ENCODE measurements at places on chromosomes 1 and 21. TPM values are rescaled to one million over a fixed set of nuclear protein-coding genes. Genes with fewer than 3 reads are reported as not detected.

SLC5A9 gene
- 0.51 TPM for total RNA-seq

GRCh38 chr1:98197356-98197755 is 276.5 kb upstream of the DPYD start:
- no peaks in the 10 kb centered on the region for H3K4me1 ChIP-seq
- DNase-seq: no peak
- H3K4me3 ChIP-seq: no peak overlapping the region
- H3K27me3 ChIP-seq: no peaks in the 10 kb centered on the region
- no peaks in the 10 kb centered on the region for H3K36me3 ChIP-seq
- H3K27ac ChIP-seq: no peak overlapping the region

- H3K27me3 ChIP-seq: no peaks in the 10 kb centered on the region
- H3K27ac ChIP-seq: no peak overlapping the region
- no peak overlapping the region for H3K4me3 ChIP-seq
- no peaks in the 10 kb centered on the region for H3K36me3 ChIP-seq
Observed at GRCh38 chr1:244869364-244869827, 5.1 kb upstream of the HNRNPU start.

RIMS3 gene
- 18.3 TPM for total RNA-seq

DNA sequence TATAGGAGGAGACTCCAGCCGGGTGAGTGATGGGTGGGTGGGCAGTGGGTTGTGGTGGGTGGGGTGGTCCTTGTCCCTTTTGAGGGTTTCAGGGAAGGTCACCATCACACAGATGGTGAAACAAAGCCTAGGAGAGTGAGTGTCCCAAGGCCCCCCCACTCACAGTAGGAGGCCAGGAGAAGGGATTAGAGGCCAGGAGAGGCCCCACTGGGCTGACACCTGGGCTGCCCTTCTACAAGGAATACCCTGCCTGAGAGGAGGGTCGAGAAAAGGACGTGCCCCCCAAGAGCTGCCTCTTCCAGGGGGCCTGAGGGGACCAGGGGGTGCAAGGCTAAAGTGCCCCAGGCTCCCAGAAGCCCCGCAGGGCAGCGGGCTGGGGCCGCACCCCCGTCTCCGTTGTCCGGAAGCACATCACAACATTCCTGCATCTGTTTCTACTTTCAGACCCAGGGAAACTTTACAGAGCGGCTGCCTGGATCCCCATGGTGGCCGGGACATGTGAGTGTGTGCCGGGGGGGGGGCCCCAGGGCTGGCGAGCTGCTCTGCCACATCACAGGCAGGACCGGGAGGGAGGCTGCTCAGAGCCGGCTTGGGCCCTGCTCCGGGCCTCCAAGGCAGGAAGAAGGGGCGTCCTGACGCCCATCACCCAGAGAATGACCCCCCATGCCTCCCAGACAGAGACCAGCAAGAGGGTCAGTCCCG is 68.2 kb downstream of the ARHGEF16 start:
- H3K27me3 ChIP-seq: no peaks in the 10 kb centered on the region
- DNase-seq: no peak
- no peaks in the 10 kb centered on the region for H3K4me1 ChIP-seq

DNA sequence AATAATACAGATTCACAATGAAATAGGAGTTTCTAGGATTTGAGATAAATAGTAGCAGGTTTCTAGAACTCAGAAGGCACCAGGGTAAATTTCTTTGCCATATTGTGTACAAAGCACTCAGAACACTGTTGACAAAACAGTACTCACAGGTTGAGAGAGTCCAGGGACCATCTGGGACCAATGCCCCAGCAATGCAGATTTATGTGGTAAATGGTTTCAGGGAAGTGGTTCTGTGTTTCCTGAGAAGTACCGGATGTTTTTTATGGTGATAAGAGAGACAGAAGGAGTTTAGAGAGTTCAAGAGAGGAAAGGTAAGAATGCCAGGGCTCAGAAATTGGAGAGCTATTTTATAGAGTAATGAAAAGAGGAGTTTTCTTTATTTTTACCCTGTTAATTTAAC is 29.6 kb upstream of the DIPK1A start:
- no peak for DNase-seq
- H3K27ac ChIP-seq: no peak overlapping the region
- no peak overlapping the region for H3K4me3 ChIP-seq
- no peaks in the 10 kb centered on the region for H3K36me3 ChIP-seq
- no peaks in the 10 kb centered on the region for H3K27me3 ChIP-seq

DNA sequence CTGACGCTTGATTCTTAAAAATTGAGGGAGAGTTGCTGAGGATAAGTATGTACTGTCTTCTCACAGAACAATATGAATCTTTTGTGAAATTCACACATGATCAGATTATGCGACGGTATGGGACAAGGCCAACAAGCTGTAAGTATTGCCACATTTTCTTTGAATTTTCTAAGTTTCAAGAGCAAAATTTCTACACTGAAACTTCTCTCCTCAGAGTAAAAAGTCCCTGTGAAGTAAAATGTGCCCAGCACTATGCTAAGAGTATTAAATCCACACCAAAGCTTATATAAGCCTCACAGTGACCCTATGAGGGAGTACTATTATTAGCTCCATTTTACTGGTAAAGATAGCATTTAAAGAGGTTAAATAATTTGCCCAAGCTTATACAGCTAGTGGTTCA is 12.2 kb downstream of the AKIRIN1 start:
- H3K27ac ChIP-seq: no peak overlapping the region
- H3K4me1 ChIP-seq: no peaks in the 10 kb centered on the region
- no peak for DNase-seq

- H3K36me3 ChIP-seq: no peaks in the 10 kb centered on the region
- H3K27me3 ChIP-seq: no peaks in the 10 kb centered on the region
Observed at GRCh38 chr1:245768596-245768995, 613.8 kb downstream of the KIF26B start.

GRCh38 chr1:231699784-231700183 is 73.2 kb downstream of the DISC1 start:
- no peaks in the 10 kb centered on the region for H3K27me3 ChIP-seq
- no peak overlapping the region for H3K4me3 ChIP-seq
- DNase-seq: no peak
- no peak overlapping the region for H3K27ac ChIP-seq

SZRD1 gene
- total RNA-seq: 128 TPM

C1orf226 gene
- total RNA-seq: 5.5 TPM

BRINP3 gene
- total RNA-seq: 1.7 TPM

SH2D5 gene
- total RNA-seq: 0.26 TPM

DNA sequence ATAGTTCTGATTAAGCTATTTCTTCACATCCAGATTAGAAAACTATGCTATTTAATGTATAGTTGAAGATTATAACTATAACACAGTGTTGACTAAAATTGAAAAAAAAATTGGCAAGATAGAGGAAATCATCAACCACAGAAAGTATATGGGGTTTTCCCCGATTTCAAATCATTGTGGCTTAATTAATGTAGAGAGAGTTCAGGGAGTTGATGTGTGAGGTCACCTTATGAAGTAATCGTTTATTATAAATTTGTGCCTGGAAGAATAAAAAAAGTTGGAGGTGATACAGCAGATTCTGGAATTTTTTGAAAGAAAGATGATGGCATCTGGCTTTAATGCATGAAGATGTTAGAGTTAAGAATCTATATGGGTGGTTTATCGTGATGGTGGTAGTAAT is 84.3 kb downstream of the PTGS2 start:
- no peaks in the 10 kb centered on the region for H3K36me3 ChIP-seq
- H3K27ac ChIP-seq: no peak overlapping the region
- no peak for DNase-seq
- no peaks in the 10 kb centered on the region for H3K27me3 ChIP-seq
- no peaks in the 10 kb centered on the region for H3K4me1 ChIP-seq

LY9 gene
- 0.71 TPM for total RNA-seq

GRCh38 chr1:180218806-180219765 is 11.0 kb upstream of the LHX4 start:
- H3K27ac ChIP-seq: no peak overlapping the region
- H3K4me1 ChIP-seq: no peaks in the 10 kb centered on the region
- no peaks in the 10 kb centered on the region for H3K36me3 ChIP-seq
- H3K4me3 ChIP-seq: no peak overlapping the region
- DNase-seq: no peak

GRCh38 chr1:154802982-154803920 is 66.8 kb downstream of the KCNN3 start:
- no peaks in the 10 kb centered on the region for H3K27me3 ChIP-seq
- H3K4me1 ChIP-seq: no peaks in the 10 kb centered on the region
- no peaks in the 10 kb centered on the region for H3K36me3 ChIP-seq
- H3K4me3 ChIP-seq: no peak overlapping the region

DNA sequence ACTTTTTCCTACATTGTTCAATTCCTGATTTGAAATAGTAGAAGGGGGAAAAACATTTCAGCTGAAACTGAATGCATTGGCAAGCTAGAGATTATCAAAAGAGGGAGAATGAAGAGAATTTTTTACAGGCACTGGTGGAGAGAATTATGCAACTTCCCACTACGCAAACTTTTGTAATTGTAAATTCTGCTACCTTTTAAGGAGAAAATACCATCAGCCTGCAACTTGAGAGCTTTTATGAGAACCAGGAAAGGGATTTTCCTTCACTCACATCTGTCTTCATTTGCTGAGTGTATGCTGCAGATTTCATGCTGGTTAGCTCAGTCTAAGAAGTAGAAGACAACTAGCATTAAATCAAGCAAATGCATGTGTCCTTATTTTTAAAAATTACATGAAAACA is 43.7 kb downstream of the ADAMTS1 start:
- peaks cover 9% of the 10 kb centered on the region for H3K4me1 ChIP-seq
- H3K36me3 ChIP-seq: no peaks in the 10 kb centered on the region
- H3K4me3 ChIP-seq: no peak overlapping the region
- no peak for DNase-seq
- no peaks in the 10 kb centered on the region for H3K27me3 ChIP-seq
- H3K27ac ChIP-seq: peak overlapping the region; percentile 15

C1orf141 gene
- total RNA-seq: not detected

DNA sequence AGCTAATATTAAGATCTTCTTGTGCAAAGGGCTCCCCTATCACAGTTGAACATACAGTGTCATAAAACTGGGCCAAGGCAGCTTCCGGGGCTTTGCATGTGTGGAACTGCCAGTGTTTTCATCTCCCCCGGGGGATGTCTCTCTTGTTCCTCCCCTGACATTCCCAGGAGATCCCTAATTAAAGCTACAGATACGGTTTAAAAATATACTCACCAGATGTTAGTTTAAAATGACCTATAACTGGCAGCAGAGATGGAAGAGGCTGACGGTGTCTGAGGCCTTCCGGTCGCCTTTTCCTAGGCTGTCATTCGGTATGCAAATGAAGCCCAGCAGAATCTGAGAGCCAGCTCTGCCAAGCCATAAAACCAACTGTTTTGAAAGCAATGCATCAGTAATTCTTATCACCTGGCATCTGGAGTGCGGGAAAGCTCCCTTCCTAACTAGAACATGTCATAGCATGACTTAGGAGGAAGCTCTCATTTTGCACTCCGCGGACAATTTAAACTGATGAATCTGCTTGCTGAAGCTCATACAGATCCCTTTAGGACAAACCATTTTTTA is 436.5 kb upstream of the VAMP3 start:
- no peak overlapping the region for H3K27ac ChIP-seq
- peak; percentile 4 for DNase-seq
- H3K4me3 ChIP-seq: no peak overlapping the region
- H3K27me3 ChIP-seq: no peaks in the 10 kb centered on the region
- no peaks in the 10 kb centered on the region for H3K4me1 ChIP-seq

SPATA46 gene
- not detected for total RNA-seq

DNA sequence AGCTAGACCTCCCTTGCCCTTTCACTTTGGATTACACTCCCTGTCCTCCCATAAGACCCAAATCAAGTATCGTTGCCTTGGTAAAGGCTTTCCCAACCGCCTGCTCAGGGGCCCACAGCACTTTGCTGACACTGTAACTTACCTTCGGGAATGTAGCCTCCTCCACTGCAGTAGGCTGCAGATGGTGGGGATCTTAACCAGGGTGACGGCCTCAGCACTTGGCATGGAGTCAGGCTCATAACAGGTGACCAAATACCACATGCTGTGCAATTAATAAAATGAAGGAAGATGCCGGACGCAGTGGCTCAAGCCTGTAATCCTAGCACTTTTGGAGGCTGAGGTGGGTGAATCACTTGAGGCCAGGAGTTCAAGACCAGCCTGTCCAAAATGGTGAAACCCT is 88.7 kb upstream of the IRF2BP2 start:
- no peaks in the 10 kb centered on the region for H3K36me3 ChIP-seq
- H3K27ac ChIP-seq: no peak overlapping the region
- no peak for DNase-seq
- H3K27me3 ChIP-seq: no peaks in the 10 kb centered on the region

GRCh38 chr1:15915991-15916390 is 59.9 kb downstream of the ZBTB17 start:
- H3K4me1 ChIP-seq: no peaks in the 10 kb centered on the region
- no peaks in the 10 kb centered on the region for H3K27me3 ChIP-seq
- H3K27ac ChIP-seq: no peak overlapping the region
- DNase-seq: no peak
- H3K36me3 ChIP-seq: no peaks in the 10 kb centered on the region

GRCh38 chr1:36203554-36204346 is 20.5 kb upstream of the THRAP3 start:
- no peaks in the 10 kb centered on the region for H3K27me3 ChIP-seq
- no peak overlapping the region for H3K4me3 ChIP-seq
- no peaks in the 10 kb centered on the region for H3K4me1 ChIP-seq
- peak overlapping the region; percentile 94 for H3K27ac ChIP-seq
- no peaks in the 10 kb centered on the region for H3K36me3 ChIP-seq
- DNase-seq: peak; percentile 83

NBPF26 gene
- total RNA-seq: 44.1 TPM

AKNAD1 gene
- total RNA-seq: 0.72 TPM

GRCh38 chr21:45464309-45464708 is 59.3 kb downstream of the COL18A1 start:
- no peak overlapping the region for H3K27ac ChIP-seq
- H3K4me1 ChIP-seq: no peaks in the 10 kb centered on the region
- no peak overlapping the region for H3K4me3 ChIP-seq
- peak; percentile 13 for DNase-seq

KLHDC8A gene
- 1.2 TPM for total RNA-seq

DNA sequence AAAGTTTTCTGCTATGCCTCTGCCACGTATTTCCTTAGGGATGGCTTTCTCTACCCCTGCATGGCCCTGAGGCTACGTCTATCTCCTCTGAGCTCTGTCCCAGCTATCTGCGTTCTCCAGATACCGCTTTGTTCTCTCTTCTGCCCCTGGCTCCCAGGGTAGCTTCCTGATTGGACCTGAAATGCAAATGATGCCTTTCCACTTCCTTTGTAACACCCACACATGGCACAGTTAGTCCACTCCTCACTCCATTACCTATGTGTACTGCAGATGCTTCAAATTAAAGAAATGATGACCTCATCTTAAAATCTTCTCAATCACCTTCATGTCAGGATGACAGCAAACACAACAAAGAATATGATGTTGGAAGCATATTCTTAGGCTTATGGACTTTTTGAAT is 138.6 kb upstream of the POGK start:
- no peaks in the 10 kb centered on the region for H3K36me3 ChIP-seq
- H3K4me1 ChIP-seq: no peaks in the 10 kb centered on the region
- DNase-seq: no peak
- no peak overlapping the region for H3K27ac ChIP-seq

ACTN2 gene
- 40.5 TPM for total RNA-seq

LCE1C gene
- total RNA-seq: not detected

NDUFS2 gene
- total RNA-seq: 55.3 TPM

Data from aorta (tissue), 5 donors.